MM.1S (cell line): ENCODE measurements at places on chromosomes 7 and 10.

GRCh38 chr7:44713680-44714335 lies 34.8 kb upstream of the ZMIZ2 start:
- DNase-seq, result no peak

DNA sequence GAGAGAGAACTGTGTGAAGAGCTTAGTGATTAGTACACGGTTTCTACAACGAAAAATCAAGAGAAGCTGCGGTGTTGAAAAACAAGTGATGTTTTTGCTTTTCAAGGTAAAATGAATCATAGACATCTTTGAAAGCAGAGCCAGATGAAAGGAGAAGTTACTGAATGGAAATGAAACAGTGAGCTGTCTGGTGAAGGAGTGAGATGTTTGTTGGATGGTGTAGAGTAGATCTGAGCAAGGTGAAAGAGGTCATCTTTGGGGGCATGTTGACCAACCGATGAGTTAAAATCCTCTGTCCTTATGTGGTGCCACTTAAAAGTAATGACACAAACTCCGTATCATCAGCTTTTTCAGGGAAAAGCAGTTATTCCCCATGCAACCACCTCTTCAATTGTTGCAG lies 177.4 kb downstream of the CDCA7L start:
- no peak for DNase-seq

DNA sequence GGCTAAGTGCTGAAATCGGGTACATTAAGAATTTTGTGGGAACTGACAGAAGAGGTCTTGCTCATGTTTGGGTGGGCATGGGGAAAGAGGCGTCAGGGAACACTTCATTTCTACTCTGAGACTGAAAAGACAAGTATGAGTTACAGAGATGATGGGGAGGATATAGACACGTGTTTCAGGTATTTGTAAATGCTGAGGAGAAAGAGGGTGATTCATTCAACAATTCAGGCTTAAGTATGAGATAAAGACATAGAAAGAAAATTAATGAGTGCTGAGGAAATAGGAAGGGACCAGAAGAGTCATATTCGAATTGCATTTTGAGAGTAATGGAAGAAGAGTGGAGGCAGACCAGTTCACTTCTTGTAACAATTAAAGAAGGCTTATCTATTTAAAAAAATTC lies 143.6 kb downstream of the HBP1 start:
- DNase-seq, result no peak

DNA sequence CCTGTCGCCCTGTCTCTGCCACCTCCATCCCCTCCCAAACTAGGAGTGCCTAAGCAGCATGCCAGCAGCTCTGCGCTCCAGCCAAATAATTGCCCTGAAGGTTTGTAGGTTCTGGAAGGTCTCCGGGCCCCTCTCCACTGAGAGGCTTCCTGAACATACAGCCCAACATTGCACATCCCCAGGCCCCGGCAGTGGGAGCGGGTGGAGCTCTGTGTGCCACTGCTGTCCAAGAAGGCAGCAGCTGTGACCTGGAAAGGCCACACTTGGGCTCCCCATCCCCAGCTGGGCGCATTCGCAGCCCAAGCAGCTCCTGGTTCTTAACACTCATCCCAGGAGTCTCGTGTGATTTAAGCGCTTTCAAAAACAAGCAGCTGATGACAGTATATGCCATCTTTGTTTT lies 95.7 kb downstream of the COL13A1 start:
- no peak for DNase-seq

GRCh38 chr10:127291329-127291728 lies 94.9 kb upstream of the INSYN2A start:
- no peak for DNase-seq

- no peak for DNase-seq
Observed at GRCh38 chr10:24568042-24568441, 155.6 kb downstream of the ARHGAP21 start.

GRCh38 chr10:49074836-49075682 lies 40.3 kb downstream of the VSTM4 start:
- DNase-seq, result no peak
